Stimulated activated CD8-positive, alpha-beta memory T cell treated with anti-CD3 and anti-CD28 coated beads, Interleukin-4, amount 100 ng/mL, for 4 hours (primary cell): ENCODE measurements at places on chromosomes 4 and X.

DNA sequence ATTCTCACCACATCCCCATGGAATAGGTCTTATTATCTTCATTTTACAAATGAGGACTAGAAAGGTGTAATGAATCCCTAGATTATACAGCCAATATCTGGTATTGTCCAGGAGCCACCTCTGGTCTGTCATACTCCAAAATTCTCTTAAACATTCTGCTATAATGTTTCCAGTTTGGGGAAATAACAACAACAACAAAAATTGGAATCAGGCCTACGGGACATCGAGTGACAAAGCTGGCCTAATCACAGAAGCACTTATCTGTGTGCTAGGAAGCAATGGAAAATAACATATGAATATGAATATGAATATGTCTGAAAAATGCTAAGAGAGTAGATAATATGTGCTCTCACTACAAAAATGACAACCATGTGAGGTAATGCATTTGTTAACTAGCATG lies 264.1 kb downstream of the GASK1B start:
- no peak for DNase-seq

DNA sequence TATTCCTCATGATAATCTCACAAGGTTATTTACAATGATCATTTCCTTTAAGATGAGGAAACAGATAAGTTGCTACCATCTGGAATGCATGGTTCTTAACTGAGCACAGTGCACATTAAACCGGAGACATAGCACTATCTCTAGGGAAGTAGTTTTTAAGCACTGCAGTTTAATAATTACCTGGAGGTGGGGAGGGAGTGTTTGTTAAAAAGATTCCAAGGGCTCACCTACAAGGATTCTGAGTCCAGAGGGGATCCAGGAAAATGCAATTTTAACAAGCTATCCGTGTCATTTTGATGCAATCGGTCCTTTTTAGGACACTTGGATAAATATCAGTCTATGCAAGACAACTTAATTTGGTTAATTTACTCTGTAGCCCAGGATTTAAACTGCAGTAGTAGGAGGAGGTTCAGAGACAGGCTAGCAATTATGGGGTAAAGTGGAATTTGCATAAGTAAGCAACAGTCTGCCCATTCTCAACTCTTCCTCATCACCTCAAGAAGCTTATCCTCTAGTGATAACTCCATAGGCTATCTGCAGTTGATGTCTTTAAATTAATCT lies 2.8 kb upstream of the PDLIM5 start:
- DNase-seq = no peak

- DNase-seq = no peak
Measured at GRCh38 chrX:117510453-117510852, 606.2 kb downstream of the KLHL13 start.

DNA sequence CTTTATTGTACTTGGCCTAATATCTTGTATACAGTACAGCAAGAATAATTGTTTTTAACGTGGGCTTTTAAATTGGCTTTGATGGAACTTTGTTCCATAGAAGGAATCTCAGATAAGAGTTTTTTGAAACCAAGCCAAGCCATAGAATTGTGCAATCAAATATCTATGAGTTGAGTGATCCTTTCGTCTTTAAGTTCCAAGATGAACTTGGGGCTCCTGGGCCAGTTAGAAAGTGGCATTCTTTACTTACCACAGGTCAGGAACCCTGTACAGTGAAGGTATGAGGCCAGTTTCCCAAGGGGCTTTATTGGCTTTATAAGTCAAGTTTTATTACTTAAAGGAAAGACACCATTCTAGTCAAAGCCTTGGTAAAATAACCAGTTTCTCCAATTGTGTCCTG lies 2104.2 kb downstream of the PCDH7 start:
- DNase-seq = no peak

GRCh38 chr4:169189372-169189771 lies 81.4 kb downstream of the SH3RF1 start:
- no peak for DNase-seq

DNA sequence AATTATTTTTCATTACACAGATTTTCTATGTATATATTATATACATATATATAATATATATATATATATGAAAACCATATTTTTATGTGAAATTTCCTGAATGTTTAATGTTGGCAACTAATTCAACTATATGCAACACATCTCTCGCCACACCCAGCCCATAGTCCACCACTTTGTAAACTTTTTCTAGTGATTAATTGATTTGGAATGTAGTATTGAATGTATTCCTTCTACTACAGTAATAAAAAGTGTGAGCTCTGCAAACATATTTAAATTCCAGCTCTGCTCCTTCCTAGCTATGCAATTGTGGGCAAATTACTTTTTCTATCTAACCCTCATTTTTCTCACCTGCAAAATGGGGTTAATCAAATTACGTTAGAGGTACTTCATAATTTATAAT lies 187.8 kb downstream of the TEX11 start:
- no peak for DNase-seq

- DNase-seq = no peak
Measured at GRCh38 chr4:60944060-60944459, 256.1 kb upstream of the ADGRL3 start.

DNA sequence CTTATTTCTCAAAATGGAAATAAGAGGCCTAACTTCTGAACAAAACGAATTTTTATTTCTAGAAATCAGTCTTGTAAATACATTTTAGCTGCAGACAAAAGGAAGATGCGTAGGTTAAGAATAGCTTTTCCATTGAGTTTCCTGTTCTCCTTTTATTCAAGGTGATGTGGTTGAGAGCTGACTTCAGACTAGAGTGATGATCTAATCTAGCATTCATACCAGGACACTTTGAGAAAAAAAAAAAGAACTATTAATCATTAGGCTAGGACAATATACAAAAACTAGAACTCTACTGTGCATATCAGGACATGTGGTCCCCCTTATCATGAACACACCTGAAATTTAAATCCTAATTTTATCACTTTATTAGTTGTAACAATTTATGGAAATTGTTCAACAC lies 884.5 kb upstream of the EPHA5 start:
- no peak for DNase-seq

GRCh38 chr4:68347845-68348244 lies 2.0 kb downstream of the YTHDC1 start:
- no peak for DNase-seq

DNA sequence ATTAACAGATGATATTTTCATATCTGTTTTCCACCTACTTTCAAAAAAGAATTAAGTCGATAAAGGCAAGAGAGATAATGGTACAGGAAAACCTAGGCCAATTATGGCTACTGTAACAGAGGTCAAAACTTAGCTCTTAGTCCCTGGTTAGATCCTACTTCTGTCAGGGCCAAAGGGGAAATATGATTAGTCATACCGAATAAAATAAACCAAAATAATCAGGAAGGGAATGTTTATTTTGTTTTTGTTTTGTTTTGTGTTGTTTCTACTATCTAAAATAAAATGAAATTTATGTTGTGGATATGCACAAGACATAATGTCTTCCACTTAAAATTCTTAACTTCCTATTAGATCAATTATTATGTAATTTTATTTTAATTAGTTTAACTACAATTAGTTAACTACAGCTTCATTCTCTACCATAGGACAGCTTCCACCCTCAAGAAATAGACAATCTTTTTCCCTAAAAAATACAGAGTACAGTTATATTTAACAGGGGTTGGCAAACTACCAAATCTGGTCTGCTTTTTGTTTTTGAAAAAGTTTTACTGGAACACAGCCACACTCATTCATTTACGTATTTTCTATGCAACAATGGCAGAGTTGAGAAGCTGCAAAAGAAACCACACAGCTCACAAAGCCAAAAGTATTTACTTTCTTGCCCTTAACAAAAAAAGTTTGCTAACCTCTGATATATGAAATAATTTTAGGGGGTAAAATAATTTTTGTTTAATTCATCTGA lies 25.4 kb downstream of the TMEM47 start:
- no peak for DNase-seq

DNA sequence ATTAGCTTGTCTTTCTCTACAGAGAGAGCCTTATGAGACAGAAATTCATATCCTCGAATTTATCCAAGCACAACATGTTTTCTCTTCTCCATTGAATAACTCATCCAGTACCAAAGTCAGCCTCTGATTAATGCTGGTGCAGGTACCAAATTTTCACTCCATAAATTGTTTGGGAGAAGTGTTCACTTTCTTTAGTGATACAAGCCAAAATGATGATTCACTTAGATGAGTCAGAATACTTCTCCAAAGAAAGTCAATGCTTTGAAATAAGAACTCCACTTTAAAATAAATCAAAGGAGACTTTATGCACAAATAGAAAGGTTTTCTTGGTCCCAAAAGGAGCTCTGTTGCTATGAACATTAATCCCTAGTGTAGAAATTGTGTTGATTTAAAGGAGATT lies 60.2 kb downstream of the MAOB start:
- no peak for DNase-seq

- DNase-seq = peak; percentile 41
Measured at GRCh38 chr4:139030614-139031235, 15.1 kb downstream of the NOCT start.

DNA sequence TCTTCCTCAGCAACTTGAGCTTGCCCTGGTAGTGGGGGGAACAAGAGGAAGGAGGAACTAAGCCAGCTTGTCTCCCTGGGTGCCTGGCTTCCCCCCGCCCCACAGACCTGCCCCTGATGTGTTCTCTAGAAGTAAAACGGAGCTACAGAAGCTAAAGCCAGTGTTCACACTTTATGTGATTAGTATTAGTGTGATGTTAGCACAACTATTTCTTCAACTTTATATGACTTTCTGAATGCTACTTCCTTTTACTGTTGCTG lies 10.7 kb downstream of the RGS12 start:
- DNase-seq = no peak

- no peak for DNase-seq
Measured at GRCh38 chr4:88803600-88804096, 106.0 kb upstream of the NAP1L5 start.

- no peak for DNase-seq
Measured at GRCh38 chr4:94803181-94803580, 45.4 kb downstream of the BMPR1B start.

DNA sequence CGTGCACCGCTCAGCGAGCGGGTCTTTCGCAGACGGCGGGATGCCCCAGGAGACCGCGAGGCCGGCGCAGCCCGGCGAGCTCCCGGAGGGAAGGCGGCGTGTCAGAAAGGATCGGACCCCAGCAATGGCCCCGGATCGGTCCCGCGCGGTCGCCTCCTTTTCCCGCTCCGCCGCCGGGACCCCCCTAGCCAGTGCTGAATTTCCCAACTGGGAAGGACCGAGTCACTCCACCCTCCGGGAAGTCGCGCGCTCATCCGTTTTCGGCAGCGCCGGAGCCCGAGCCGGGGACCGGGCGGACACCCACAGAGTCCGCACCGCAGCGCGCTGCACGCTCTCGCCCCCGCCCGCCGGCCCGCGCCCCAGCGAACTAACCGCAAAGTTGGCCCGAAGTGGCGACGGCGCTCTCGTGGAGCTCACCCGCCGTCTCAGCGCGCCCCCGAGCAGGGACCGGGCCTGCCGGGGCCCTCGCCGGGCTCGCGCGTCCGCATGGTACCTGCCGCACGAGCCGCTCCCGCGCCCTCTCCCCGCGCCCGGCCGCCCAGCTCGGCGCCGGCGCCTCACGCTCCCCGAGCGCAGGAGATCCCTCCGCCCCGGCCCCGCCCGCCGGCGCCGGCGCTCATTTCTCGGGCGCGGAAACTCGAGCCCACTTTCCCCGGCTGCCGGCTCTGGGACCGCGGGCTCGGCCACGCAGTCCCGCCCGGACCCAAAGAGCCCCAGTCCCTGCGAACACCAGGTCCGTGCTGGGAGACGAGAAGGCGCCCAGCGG lies at the start of gene FAT1:
TSS of gene FAT1 (minus strand) at position 565 of the 766 bp plus-strand sequence. CDS start 14,029 bp downstream, outside the sequence.
- no peak for DNase-seq

- no peak for DNase-seq
Measured at GRCh38 chr4:4392501-4393183, 5.7 kb downstream of the NSG1 start.

DNA sequence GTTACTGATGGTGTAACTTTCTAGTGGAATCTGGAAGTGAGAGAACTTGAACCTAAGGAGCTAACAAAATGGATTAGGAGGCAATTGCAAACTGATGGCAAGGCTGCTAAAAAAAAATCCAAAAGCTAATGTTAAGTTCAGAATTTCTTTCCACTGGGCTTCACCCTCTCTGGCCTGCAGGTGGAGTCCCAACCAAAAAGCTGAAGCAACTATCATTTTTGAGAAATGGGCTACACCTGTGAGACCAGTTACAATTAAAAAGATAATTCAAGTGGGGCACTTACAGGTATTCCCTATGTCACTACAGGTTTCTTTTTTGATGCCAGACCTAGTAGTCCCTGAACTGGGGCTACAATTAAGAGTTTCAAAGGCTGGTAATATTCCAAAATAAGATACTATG lies 142.1 kb upstream of the FTHL17 start:
- DNase-seq = no peak

DNA sequence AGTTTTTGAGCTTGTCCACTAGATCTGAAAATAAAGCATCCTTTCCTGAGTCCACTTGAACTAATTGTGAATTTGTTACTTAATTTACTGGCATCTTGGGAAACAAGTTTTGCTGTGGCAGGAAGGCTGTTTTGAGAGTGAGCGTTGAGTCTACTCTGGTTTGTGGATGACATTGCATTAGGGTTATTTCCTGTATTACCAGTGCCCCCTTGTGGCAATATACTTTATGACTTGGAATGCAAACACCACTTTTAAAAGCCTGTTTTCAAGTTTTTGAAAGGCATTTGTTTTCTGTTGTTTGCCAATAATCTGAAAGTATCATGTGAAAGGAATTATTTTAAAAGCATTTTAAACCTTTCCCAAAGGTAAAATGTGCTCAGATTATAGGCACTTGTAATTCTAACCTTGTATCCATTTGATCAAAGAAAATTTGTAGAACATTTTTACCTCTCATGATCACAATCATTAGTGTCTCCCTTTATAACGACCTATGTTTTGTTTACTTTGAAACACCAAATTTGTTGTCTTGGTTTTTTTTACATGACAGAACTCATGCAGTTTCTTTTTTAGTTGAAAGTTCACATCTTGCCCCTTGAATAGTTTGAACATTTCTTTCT lies 18.0 kb upstream of the CYP2U1 start:
- no peak for DNase-seq

DNA sequence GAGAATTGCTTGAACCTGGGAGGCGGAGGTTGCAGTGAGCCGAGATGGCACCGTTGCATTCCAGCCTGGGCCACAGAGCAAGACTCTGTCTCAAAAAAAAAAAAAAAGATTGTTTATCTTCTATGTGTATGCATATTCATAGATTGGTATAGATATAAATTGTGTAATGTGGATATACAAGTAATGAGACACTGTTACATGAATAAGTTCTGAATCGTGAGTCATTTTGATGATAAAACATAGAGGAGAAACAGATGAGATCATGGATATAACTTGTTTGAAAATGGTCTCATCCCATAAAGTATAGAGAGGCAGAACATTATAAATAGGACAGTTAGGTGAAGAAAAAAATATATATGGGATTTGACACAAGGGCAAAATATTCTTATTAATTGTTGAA lies 628.0 kb downstream of the IL1RAPL1 start:
- DNase-seq = no peak

DNA sequence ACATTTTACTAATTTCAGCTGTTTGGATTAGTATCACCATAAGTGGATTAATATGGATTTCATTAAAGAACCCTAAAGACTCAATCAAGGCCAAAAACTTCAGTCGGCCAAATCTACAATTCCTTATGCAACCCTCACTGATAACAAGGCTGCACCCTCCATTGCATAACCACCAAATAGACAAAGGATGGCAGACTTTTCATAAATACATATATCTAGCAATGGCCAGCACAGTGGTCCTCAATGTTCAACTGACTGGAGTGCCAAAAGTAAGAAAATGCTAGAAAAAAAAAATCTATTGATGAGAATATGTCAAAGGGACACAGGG lies 46.6 kb downstream of the MID1IP1 start:
- no peak for DNase-seq
